Gastrocnemius medialis (tissue), 4 donors: ENCODE measurements at places on chromosomes 12 and 14. TPM values are rescaled to one million over a fixed set of nuclear protein-coding genes. Genes with fewer than 3 reads are reported as not detected.

- H3K27me3 ChIP-seq, result no peaks in the 10 kb centered on the region
- no peaks in the 10 kb centered on the region for H3K4me1 ChIP-seq
- H3K27ac ChIP-seq, result no peak overlapping the region
- DNase-seq, result no peak
Observed at GRCh38 chr12:40248585-40249297, 23.9 kb downstream of the LRRK2 start.

DNA sequence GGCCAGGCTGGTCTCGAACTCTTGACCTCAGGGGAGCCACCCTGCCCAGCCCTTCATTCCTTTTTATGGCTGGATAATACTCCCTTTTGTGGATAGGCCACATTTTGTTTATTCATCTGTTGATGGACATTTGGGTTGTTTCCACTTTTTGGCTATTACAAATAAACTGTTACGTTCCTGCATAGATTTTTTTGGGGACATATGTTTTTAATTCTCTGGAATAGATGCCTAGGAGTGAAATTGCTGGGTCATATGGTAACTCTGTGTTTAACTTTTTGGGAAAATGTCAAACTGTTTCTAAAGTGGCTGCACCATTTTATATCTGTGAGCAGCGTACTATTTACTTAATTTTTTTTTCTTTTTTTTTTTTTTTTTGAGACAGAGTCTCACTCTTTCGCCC is 9.8 kb downstream of the KMT5A start:
- H3K27me3 ChIP-seq, result no peaks in the 10 kb centered on the region
- DNase-seq, result no peak
- no peak overlapping the region for H3K27ac ChIP-seq
- H3K4me1 ChIP-seq, result peaks cover 33% of the 10 kb centered on the region
- H3K4me3 ChIP-seq, result no peak overlapping the region

DNA sequence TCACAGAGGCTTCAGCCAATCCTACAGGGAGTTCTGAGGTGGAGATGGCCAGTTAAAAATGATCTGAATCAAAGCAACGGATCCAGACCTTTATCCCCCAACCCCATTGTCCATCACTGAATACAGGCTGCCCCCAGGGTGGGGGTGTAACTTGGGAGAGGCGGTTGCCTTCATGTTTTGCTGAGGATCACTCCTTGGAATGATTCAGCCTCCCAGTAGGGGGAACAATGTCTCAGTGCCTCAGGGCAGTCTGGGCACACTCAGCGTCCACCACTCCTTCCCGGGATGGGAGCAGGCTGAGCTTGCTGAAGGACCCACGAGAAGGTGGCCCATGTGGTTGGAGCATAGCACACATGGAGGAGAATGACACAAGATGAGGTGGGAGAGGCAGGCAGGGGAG is 60.2 kb downstream of the RFX4 start:
- no peak overlapping the region for H3K27ac ChIP-seq
- H3K27me3 ChIP-seq, result no peaks in the 10 kb centered on the region
- no peaks in the 10 kb centered on the region for H3K36me3 ChIP-seq

- no peak overlapping the region for H3K27ac ChIP-seq
- H3K36me3 ChIP-seq, result no peaks in the 10 kb centered on the region
- no peak for DNase-seq
- no peaks in the 10 kb centered on the region for H3K27me3 ChIP-seq
- H3K4me3 ChIP-seq, result no peak overlapping the region
- no peaks in the 10 kb centered on the region for H3K4me1 ChIP-seq
Observed at GRCh38 chr12:28443337-28443736, 253.1 kb downstream of the CCDC91 start.

GRCh38 chr14:51784466-51784865 is 75.9 kb upstream of the GNG2 start:
- no peaks in the 10 kb centered on the region for H3K27me3 ChIP-seq
- H3K4me1 ChIP-seq, result no peaks in the 10 kb centered on the region
- H3K36me3 ChIP-seq, result no peaks in the 10 kb centered on the region
- no peak overlapping the region for H3K27ac ChIP-seq
- H3K4me3 ChIP-seq, result no peak overlapping the region

- H3K4me3 ChIP-seq, result no peak overlapping the region
- H3K4me1 ChIP-seq, result peaks cover 10% of the 10 kb centered on the region
- no peaks in the 10 kb centered on the region for H3K36me3 ChIP-seq
- H3K27me3 ChIP-seq, result no peaks in the 10 kb centered on the region
- H3K27ac ChIP-seq, result no peak overlapping the region
Observed at GRCh38 chr12:100371146-100371545, 14.3 kb downstream of the SLC17A8 start.

DNA sequence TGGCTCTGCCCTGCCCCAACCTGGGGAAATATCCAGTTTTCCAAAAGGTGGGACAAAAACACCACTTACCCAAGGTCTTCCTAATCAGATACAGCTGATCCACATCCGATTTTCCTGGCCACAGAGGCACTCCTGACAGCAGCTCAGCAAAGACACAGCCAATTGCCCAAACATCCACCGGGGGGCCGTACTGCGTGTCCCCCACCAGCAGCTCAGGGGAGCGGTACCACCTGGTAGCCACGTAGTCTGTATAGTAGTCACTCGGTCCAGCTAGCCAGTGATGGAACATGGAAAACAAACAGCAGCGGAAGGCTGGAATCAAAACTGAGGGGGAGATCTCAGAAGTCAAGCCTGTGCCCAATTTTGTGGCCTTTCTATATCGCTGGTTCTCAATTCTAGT is 28.8 kb downstream of the DMAC2L start:
- no peaks in the 10 kb centered on the region for H3K36me3 ChIP-seq
- no peak for DNase-seq
- no peak overlapping the region for H3K27ac ChIP-seq

DNA sequence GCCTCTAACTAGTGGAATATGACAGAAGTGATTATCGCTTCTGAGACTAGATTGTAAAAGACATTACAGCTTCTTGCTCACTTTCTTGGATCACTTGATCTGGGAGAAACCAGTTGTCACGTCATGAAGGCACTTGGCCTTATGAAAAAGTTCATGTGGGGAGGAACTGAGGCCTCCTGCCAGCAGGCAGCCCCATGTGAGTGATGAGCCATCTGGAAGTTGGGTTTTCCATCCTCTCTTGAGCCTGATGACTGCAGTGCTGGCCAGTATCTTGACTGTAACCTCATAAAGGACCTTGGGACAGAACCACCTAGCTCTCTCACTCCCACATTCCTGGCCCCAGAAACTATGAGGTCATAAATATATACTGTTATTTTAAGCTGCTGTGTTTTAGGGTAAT is 28.0 kb downstream of the TTLL5 start:
- DNase-seq, result peak; percentile 11
- peaks cover 20% of the 10 kb centered on the region for H3K36me3 ChIP-seq
- H3K27me3 ChIP-seq, result no peaks in the 10 kb centered on the region
- H3K4me3 ChIP-seq, result no peak overlapping the region

DNA sequence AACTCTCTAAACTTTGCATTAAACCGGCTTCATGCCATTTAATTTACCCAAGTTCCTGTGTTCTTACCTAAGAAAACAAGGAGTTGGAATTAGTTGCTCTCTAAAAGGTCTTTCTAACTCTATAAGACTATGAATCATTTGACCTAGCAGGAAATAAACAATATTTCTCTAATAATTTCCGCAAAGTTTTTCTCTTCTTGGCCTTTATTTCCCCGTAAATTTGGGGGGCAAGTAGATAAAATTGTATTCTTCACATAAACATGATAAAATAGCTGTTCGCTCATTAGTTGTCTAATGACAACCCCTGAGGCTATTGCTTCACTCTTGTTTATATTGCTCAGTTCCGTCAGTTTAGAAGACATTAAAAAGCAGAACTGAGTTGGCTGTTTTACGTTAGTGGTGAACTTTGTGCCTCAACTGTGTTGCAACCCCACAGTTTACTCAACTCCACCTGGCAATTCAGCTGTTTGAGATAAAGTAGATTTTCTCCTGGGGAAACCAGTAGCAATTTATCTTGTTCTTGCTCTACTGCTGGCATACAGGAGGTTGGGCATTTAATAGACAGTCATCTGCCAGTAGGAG is 74.7 kb downstream of the BTG1 start:
- peaks cover 5% of the 10 kb centered on the region for H3K4me1 ChIP-seq
- no peak for DNase-seq
- H3K27ac ChIP-seq, result no peak overlapping the region
- no peaks in the 10 kb centered on the region for H3K36me3 ChIP-seq
- no peaks in the 10 kb centered on the region for H3K27me3 ChIP-seq
- no peak overlapping the region for H3K4me3 ChIP-seq

GRCh38 chr14:99619835-99620834 is 16.1 kb upstream of the CCDC85C start:
- H3K36me3 ChIP-seq, result no peaks in the 10 kb centered on the region
- H3K4me3 ChIP-seq, result no peak overlapping the region
- peaks cover under 1% of the 10 kb centered on the region for H3K4me1 ChIP-seq
- peak overlapping the region; percentile 46 for H3K27ac ChIP-seq
- peaks cover 7% of the 10 kb centered on the region for H3K27me3 ChIP-seq
- no peak for DNase-seq

DNA sequence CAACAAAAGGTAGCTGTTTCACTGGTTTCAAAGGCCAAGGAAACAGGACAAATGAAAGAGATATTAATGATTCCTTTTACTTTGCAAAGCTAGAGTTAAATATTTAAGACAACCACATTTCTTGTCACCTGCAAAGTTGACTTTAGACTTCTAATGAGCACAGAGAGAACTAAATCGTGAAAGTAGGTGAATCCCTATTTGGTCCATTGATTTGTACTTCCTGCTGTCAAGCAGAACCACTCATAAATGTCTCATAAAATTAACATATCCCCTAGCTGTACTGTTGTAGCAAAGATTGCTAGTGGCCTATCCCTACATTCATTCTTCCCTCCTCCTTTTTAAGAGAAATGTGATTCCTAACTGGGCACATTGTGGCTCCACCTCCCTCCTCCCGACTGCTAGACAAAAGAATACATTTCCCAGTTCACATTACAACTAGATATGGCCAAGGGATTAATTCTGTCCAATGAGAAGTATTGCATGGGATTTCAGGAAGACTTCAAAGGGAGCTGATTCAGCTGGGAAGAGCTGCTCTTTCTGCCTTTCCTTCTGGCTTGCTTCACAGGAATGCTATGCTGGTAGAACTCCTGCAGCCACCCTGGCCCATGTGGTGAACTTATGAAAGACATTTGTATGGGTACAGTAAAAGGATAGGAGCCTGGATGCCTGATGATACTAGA is 227.5 kb upstream of the ABCD2 start:
- H3K4me1 ChIP-seq, result no peaks in the 10 kb centered on the region
- H3K4me3 ChIP-seq, result no peak overlapping the region
- H3K27ac ChIP-seq, result no peak overlapping the region
- H3K27me3 ChIP-seq, result no peaks in the 10 kb centered on the region

DNA sequence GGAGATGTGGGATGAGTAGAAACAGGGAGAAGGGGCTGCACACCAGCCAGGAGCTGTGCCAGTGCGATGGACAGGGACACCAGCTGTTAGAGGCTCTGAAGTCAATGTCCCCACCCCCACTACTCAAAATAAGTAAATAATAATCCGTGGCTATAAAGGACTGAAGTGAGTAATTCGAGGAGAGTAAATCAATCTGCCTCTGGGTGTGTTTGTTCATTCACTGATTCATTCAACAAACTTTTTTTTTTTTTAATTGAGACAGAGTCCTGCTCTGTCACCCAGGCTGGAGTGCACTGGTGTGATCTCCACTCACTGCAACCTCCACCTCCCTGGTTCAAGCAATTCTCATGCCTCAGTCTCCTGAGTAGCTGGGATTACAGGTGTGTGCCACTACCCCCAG is 363.6 kb downstream of the TMEM132D start:
- no peaks in the 10 kb centered on the region for H3K36me3 ChIP-seq
- H3K4me3 ChIP-seq, result no peak overlapping the region
- no peaks in the 10 kb centered on the region for H3K27me3 ChIP-seq
- H3K4me1 ChIP-seq, result no peaks in the 10 kb centered on the region

GRCh38 chr12:122825773-122826724 is 9.2 kb upstream of the HIP1R start:
- H3K4me1 ChIP-seq, result no peaks in the 10 kb centered on the region
- DNase-seq, result no peak
- H3K27ac ChIP-seq, result no peak overlapping the region
- H3K27me3 ChIP-seq, result no peaks in the 10 kb centered on the region
- no peaks in the 10 kb centered on the region for H3K36me3 ChIP-seq

- no peak for DNase-seq
- H3K36me3 ChIP-seq, result no peaks in the 10 kb centered on the region
- no peak overlapping the region for H3K27ac ChIP-seq
- no peaks in the 10 kb centered on the region for H3K27me3 ChIP-seq
- no peak overlapping the region for H3K4me3 ChIP-seq
- H3K4me1 ChIP-seq, result no peaks in the 10 kb centered on the region
Observed at GRCh38 chr14:67572608-67573007, 27.5 kb downstream of the PIGH start.

DNA sequence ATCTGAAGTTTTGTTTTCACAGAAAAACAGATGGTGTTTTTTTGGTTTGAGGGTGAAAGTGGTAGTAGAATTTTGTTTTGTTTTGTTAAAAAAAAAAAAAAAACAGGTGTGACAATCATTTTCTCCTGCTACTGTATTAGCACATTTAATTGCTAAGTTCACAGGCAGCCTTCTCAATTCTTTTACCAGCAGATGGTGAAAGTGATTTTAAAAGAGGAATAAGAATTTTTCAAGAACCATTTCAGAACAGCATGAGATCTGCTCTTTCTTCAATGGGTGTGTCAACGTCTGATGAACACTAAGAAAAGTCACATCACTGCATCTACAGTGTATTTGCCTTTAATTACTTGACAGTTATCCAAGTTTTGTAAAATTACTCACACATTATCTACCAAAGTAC is 303.7 kb upstream of the USP15 start:
- no peak for DNase-seq
- H3K36me3 ChIP-seq, result no peaks in the 10 kb centered on the region
- no peaks in the 10 kb centered on the region for H3K4me1 ChIP-seq

DNA sequence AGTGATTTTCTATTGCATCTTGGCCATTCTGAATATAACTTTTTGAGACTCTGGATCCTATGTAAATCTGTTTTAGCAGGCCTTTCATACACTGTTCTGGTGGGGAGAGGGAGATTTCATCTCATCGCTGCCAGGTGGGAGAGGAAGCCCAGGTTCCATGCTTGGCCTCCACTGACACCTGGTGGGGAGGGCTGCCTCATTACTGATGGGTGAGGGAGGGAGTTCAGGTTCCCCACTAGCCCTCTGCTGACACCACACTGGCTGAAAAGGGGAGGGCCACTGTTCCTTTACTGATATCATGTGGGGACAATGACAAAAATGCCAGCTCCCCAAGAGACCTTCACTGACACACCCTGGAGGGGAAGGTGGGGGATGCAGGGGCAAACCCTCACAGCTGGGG is 2.4 kb upstream of the GALNT8 start:
- no peak for DNase-seq
- H3K27ac ChIP-seq, result no peak overlapping the region
- no peaks in the 10 kb centered on the region for H3K36me3 ChIP-seq

Gene SCN8A
- total RNA-seq, result 0.05 TPM

Gene PTPRB
- 18.5 TPM for total RNA-seq

Gene NGB
- total RNA-seq, result not detected

Gene PMCH
- not detected for total RNA-seq
